B cell (primary cell): ENCODE measurements at places on chromosomes 13 and 19.

- no peaks in the 10 kb centered on the region for H3K4me1 ChIP-seq
- H3K27me3 ChIP-seq, result no peaks in the 10 kb centered on the region
- H3K4me3 ChIP-seq, result no peak overlapping the region
- no peak overlapping the region for H3K27ac ChIP-seq
- no peaks in the 10 kb centered on the region for H3K36me3 ChIP-seq
Observed at GRCh38 chr13:20989656-20990321, 71.6 kb downstream of the LATS2 start.

- DNase-seq, result no peak
- H3K27ac ChIP-seq, result no peak overlapping the region
- no peaks in the 10 kb centered on the region for H3K36me3 ChIP-seq
- H3K27me3 ChIP-seq, result no peaks in the 10 kb centered on the region
Observed at GRCh38 chr13:98771838-98772611, 19.6 kb upstream of the SLC15A1 start.

DNA sequence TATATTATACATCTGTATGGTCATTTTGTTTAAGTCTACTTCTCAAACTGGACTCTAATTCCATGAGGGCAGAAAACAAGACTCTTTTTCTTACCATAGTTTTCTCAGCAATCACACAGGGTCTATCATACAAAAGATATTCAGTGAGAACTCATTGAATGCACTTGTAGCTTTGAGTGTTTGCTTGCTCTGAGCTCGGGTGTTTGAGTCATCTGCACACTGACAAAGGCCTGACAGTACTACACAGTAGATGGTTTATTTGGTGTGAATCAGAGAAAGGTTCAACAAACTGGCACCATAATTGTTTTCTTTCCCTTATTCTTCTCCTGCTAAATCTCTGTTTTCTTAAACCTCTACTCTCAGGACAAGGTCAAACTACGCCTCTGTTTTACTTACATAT lies 586.4 kb downstream of the LMO7 start:
- H3K4me3 ChIP-seq, result no peak overlapping the region
- H3K27ac ChIP-seq, result no peak overlapping the region
- DNase-seq, result no peak

GRCh38 chr13:94303644-94304174 lies 175.8 kb downstream of the DCT start:
- peaks cover 7% of the 10 kb centered on the region for H3K4me1 ChIP-seq
- H3K4me3 ChIP-seq, result no peak overlapping the region
- H3K27me3 ChIP-seq, result no peaks in the 10 kb centered on the region
- no peaks in the 10 kb centered on the region for H3K36me3 ChIP-seq
- no peak overlapping the region for H3K27ac ChIP-seq

DNA sequence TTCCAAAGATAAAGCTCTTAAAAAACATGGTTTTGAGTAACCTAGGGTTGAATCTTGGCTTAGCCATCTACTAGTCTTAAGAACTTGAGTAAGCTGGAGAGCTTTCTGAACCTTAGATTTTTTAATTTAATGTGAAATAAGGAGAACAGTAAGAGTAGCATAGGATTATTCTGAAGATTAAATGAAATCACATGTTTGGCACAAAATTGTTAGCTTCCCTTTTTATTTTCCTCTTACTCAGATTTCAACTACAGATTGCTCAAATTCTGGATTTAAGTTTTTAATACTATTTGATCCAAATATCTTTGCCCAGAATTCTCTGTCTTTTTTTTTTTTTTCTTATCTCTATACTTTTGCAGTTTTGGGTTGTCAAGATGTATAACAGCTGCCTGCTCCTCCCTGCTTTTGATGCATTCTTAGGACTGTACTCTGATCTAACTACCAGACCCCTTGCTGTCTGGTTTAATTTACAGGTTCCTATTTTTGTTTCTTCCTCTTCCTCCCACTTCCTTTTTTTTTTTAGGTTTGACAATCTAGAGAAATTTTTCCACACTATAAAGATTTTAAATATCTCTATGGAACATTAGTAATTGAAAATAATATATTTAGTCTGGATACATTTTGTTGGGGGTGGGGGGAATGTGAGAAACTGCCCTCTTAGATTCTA lies 12.3 kb downstream of the POMP start:
- H3K27me3 ChIP-seq, result no peaks in the 10 kb centered on the region
- DNase-seq, result no peak
- no peak overlapping the region for H3K4me3 ChIP-seq
- H3K27ac ChIP-seq, result peak overlapping the region; percentile 50

GRCh38 chr19:43372462-43372861 lies 19.0 kb downstream of the CD177 start:
- no peaks in the 10 kb centered on the region for H3K27me3 ChIP-seq
- no peak for DNase-seq
- H3K4me3 ChIP-seq, result no peak overlapping the region
- no peaks in the 10 kb centered on the region for H3K4me1 ChIP-seq
- H3K27ac ChIP-seq, result no peak overlapping the region

- H3K36me3 ChIP-seq, result peaks cover 13% of the 10 kb centered on the region
- H3K27me3 ChIP-seq, result no peaks in the 10 kb centered on the region
- peaks cover 28% of the 10 kb centered on the region for H3K4me1 ChIP-seq
- DNase-seq, result peak; percentile 94
- H3K4me3 ChIP-seq, result peak overlapping the region; percentile 65
Observed at GRCh38 chr13:51453207-51453958, 547 bp upstream of the INTS6 start.

DNA sequence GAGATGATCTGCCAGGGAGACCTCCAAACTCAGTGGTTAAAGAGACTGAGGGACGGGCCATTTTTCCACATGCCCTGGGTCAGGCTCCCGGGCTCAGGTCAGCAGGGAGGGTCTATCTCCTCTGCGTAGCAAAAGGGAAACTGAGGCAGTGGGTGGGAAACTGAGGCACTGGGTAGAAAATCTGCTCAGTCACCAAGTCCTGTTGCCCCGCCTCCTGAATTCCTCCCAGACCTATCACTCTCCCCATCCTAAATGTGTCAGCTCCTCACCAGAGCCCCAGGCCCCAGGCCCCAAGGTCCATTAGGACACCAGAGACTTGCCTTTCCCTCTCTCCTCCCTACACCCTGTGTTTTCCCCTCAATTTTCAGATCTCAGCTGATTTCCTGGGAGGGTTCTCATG lies 2.4 kb downstream of the CD320 start:
- H3K27ac ChIP-seq, result no peak overlapping the region
- peaks cover 5% of the 10 kb centered on the region for H3K36me3 ChIP-seq
- peaks cover 18% of the 10 kb centered on the region for H3K4me1 ChIP-seq

DNA sequence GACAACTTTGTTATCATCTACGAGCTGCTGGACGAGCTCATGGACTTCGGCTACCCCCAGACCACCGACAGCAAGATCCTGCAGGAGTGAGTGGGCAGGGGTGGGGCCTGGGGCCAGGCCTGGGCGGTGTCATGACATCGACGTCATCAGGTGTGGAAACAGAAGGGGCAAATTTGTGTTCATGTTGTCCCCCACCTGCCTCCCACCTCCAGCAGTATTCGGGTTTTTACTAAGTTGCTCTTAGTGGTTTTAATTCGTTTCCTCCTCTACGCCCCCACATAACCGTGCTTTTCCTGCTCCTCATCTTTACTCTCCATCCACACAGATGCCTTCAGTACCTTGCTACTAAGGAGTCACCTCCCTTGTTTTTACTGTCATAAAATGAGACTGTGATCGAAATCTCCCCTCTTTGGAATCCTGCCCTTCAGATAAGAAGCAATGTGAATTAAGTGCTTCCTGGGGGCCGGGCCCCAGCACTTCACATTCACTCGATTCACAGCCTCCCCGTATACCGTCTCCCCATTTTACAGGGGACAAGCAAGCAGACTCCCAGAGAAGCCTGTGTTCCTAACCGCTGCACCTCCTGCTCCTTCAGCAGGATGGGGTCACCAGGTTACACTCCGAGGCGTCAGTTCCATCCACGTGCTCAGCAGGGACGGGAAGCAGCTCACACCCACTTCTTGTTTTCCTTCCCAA lies 10.5 kb downstream of the AP1M1 start:
- H3K27ac ChIP-seq, result no peak overlapping the region
- no peak for DNase-seq
- H3K27me3 ChIP-seq, result no peaks in the 10 kb centered on the region

DNA sequence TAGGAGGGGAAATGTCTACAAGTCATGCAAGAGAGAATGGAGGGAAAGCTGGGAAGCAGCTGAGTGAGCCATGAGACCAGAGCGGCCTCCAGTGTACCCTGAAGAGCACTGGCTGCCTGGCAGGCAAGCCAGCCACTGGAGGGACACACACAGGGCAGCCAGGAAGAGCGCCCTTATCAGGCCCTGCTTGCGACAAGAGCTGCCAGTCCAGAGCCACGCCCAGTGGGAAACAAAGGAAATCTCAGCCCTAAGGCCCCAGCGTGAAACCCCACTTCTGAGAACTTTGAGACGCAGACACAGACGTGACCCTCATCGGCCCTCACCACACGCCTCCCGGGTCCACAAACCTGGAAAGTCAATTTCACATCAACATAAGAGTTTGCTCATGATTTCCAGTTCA lies 105.0 kb downstream of the STK24 start:
- H3K4me3 ChIP-seq, result no peak overlapping the region
- H3K36me3 ChIP-seq, result peaks cover 3% of the 10 kb centered on the region
- H3K4me1 ChIP-seq, result peaks cover 9% of the 10 kb centered on the region
- H3K27me3 ChIP-seq, result no peaks in the 10 kb centered on the region
- DNase-seq, result no peak

GRCh38 chr13:30105381-30105780 lies 202.0 kb downstream of the KATNAL1 start:
- H3K36me3 ChIP-seq, result no peaks in the 10 kb centered on the region
- H3K27ac ChIP-seq, result no peak overlapping the region
- DNase-seq, result no peak

GRCh38 chr13:98105929-98106336 lies 37.0 kb upstream of the FARP1 start:
- no peaks in the 10 kb centered on the region for H3K4me1 ChIP-seq
- H3K27ac ChIP-seq, result no peak overlapping the region
- no peak for DNase-seq

- no peak for DNase-seq
- H3K36me3 ChIP-seq, result peaks cover 5% of the 10 kb centered on the region
- H3K27ac ChIP-seq, result no peak overlapping the region
- no peaks in the 10 kb centered on the region for H3K4me1 ChIP-seq
- H3K27me3 ChIP-seq, result no peaks in the 10 kb centered on the region
Observed at GRCh38 chr19:33482476-33482875, 39.1 kb downstream of the PEPD start.

- peaks cover 12% of the 10 kb centered on the region for H3K4me1 ChIP-seq
- no peak overlapping the region for H3K4me3 ChIP-seq
- H3K36me3 ChIP-seq, result no peaks in the 10 kb centered on the region
- no peaks in the 10 kb centered on the region for H3K27me3 ChIP-seq
Observed at GRCh38 chr13:105135852-105136615, 1399.4 kb downstream of the EFNB2 start.

DNA sequence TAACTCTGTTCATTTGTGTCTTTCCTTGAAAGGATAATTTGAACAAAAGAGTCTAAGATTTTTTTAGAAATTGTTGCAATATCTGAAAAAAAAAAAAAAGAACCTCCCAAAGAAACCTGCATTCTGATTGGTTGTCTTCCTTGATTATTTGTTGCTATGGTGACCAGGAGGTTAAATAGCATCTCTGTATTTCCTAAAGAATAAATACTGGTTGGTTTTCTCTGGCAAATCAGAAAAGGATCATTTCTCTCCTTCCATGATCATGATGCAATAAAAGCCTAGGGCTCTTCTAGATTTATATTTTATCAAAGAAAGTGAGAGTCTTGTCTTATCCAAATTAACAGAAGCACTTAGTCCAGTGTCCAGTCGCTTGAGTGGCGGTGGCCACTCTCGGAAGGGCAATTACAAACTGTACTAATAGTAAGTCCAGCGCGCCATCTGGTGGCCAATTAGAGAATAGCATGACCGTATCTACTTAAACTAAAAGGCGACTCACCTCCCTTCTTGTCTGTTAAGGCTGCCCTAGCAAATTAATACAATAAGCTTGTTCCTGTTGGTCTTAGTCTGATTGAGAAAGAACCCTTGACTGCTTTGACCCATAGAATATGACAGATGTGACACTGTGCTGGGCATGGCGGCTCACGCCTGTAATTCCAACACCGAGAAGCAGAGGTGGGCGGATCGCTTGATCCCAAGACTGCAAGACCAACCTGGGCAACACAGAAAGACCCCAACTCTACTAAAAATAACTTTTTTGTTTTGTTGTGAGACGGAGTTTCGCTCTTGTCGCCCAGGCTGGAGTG lies 47.0 kb upstream of the PNMA8B start:
- H3K4me1 ChIP-seq, result peaks cover 4% of the 10 kb centered on the region
- no peaks in the 10 kb centered on the region for H3K36me3 ChIP-seq
- no peaks in the 10 kb centered on the region for H3K27me3 ChIP-seq
- peak; percentile 82 for DNase-seq
- no peak overlapping the region for H3K4me3 ChIP-seq

DNA sequence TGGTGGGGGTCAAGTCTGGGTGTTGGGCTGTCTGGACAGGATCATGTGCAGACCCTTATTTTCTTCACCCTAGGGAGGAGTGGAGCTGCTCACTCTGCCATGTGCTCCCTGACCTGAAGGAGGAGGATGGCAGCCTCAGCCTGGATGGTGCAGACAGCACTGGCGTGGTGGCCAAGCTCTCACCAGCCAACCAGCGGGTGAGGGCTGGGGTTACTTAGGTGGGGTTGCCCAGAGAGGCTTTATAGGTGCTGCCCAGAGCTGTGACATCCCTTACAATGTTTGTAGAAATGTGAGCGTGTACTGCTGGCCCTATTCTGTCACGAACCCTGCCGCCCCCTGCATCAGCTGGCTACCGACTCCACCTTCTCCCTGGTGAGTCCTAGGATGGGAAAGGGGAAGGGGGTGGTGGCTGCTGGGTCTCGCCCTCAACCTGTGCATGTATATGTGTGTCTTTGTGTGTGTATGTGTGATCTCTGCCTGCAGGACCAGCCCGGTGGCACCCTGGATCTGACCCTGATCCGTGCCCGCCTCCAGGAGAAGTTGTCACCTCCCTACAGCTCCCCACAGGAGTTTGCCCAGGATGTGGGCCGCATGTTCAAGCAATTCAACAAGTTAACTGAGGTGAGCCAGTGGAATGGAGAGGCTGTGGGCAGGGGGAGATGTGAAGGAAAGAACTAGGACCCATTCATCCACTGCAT lies 5.1 kb downstream of the CHMP2A start:
- no peaks in the 10 kb centered on the region for H3K27me3 ChIP-seq
- peaks cover 26% of the 10 kb centered on the region for H3K4me1 ChIP-seq
- no peak overlapping the region for H3K27ac ChIP-seq

DNA sequence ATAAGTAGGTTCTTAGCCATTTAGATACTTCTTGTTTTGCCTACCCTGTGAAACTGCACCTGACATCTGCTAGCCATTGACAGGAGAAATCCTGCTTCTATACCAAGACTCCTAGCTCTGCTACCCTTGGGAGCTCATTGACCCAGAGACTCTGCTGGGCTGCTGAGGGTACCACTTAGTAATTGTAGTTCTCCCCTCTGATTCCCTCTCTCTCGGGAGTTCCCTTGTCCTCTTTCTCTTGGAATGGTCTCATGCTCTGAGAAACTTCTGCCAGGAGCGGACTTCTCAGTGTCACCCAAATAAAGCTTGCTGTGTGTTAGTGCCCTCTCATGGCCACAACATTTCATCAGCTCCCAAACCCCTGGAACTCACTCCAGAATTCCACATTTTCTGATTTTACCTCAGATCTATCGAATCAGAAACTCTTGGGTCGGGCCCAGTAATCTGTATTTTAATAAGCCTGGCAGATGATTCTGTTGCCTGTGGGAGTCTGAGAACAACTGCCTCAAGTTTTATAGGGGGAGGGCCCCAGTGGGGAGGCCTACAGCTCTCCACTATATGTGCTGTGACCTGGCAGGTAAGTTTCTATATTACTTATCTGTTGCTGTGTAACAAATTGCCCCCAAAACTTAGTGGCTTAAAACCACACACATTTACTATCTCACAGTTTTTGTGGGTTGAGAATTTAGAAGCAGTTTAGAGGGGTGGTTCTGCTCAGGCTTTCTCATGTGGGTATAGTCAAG lies 221.1 kb downstream of the TDRD3 start:
- no peaks in the 10 kb centered on the region for H3K36me3 ChIP-seq
- H3K27me3 ChIP-seq, result no peaks in the 10 kb centered on the region
- H3K4me3 ChIP-seq, result no peak overlapping the region
- no peak overlapping the region for H3K27ac ChIP-seq
